ENCODE measurements at places on chromosomes 16 and 17. TPM values are rescaled to one million over a fixed set of nuclear protein-coding genes. Genes with fewer than 3 reads are reported as not detected.
A peak's percentile ranks its signal among the peaks of the same experiment; 100 is the strongest.

EVPLL gene
- total RNA-seq, result not detected

DNA sequence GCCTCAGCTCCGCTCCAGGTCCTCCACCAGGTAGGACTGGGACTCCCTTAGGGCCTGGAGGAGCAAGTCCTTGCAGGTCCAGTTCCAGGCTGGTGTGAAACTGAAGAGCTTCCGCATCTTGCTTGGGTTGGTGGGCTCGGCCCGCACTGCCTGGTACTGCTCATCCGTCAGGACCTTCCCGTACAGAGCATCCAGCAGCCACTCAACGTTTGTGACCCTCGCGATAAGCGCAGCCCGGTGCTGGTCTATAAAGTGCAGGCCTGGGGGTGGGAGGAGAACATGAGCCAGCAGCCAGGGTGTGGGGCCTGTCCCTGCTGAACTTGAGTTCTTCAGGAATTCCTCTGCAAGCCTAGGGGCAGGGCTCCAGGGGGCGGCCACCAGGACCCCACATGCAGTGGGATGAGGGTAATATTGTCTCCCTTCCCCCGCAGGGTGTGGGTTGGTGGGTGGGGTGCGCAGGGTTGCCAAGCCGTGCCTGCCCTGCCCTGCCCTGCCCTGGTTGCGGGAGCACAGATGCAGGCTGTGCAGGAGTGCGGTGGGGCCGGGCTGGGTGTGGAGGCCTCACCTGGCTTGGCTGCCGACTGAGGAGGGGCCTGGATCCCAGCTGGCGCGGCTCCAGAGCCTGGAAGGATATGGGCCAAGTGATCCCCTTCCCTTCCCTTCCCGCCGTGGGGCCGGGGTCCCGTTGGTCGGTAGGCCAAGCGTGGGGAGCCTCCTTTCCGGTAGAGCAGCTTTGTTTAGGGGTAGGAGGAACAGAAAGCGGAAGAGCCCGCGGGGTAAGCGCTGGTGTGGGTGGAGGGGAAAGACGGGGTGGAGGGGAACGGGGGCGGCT is 762 bp downstream of the PYCARD start:
- H3K27ac ChIP-seq, result peak overlapping the region; percentile 81
- H3K4me3 ChIP-seq, result peak overlapping the region; percentile 79
- H3K4me1 ChIP-seq, result no peaks in the 10 kb centered on the region
- peaks cover 54% of the 10 kb centered on the region for H3K27me3 ChIP-seq

DNA sequence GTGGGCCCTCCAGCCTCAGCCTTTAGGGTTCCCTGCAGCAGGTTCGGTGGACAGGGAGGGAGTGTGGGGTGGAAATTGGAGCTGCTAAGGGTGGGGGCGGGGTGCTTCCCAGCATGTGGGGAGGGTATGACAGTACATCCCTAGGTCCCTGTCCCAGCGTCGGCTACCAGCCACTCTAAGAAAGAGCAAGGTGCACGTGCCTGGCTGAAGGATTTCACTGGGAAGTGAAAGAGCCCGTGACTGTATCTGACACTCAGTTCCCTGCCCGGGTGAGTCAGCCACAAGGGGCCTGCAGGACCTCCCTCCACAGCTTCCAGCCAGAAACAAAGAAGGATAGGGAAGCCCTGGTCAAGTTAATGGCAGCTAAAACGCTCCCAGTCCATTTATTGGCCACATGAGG is 4.1 kb downstream of the SNRNP25 start:
- no peak for DNase-seq
- peaks cover 13% of the 10 kb centered on the region for H3K36me3 ChIP-seq
- H3K4me1 ChIP-seq, result peaks cover 4% of the 10 kb centered on the region
- no peaks in the 10 kb centered on the region for H3K27me3 ChIP-seq

TMEM88 gene
- 4.5 TPM for total RNA-seq

C17orf78 gene
- 1.6 TPM for total RNA-seq

- H3K27ac ChIP-seq, result no peak overlapping the region
- H3K4me1 ChIP-seq, result no peaks in the 10 kb centered on the region
These were observed 141.3 kb upstream of the CACNG3 start for GRCh38 chr16:24114876-24115275.

GRCh38 chr17:38685491-38685890 is 10.7 kb upstream of the EPOP start:
- H3K4me1 ChIP-seq, result no peaks in the 10 kb centered on the region
- DNase-seq, result no peak
- no peak overlapping the region for H3K4me3 ChIP-seq

DNA sequence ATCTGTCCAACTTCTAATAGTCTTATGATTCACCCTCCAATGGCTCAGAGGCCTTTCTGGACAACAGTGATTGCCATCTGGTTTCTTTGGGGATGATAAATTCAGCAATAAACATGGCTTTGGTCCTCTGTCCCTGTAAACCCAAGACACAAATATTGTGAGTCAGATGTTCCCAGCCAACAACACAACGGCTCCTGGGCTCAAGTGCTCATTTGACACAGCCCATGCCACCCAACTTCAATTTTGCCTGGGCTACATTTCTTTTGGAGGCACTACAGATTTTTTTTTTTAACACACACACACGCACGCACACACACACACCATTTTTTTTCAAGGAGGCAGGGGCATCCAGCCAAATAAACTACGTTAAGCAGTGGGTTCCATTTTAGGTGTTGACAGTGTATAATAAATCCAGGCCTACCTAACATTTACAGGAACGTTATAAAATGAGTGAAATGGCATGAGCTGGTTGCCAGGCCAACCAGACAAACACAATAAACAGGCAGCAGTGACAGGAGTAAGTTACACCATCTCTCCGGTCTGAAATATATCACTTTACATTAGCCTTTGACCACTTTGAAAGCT is 939.9 kb upstream of the SOX9 start:
- no peaks in the 10 kb centered on the region for H3K36me3 ChIP-seq
- no peak overlapping the region for H3K4me3 ChIP-seq
- H3K4me1 ChIP-seq, result peaks cover 8% of the 10 kb centered on the region
- H3K27me3 ChIP-seq, result no peaks in the 10 kb centered on the region

CDH13 gene
- total RNA-seq, result 3.1 TPM

Data from type B pancreatic cell (in vitro differentiated cells).